ENCODE measurements at places on chromosomes 6 and 20. TPM values are rescaled to one million over a fixed set of nuclear protein-coding genes. Genes with fewer than 3 reads are reported as not detected.

The MOG gene
- total RNA-seq: not detected

- no peaks in the 10 kb centered on the region for H3K36me3 ChIP-seq
- peak overlapping the region; percentile 81 for H3K4me3 ChIP-seq
- H3K4me1 ChIP-seq: peaks cover 56% of the 10 kb centered on the region
- no peaks in the 10 kb centered on the region for H3K27me3 ChIP-seq
- no peak for DNase-seq
- H3K27ac ChIP-seq: peak overlapping the region; percentile 97
These were observed 198.3 kb downstream of the BCAS1 start for GRCh38 chr20:53872081-53872541.

The MYBL2 gene
- total RNA-seq: 139 TPM

The TOX2 gene
- 0.45 TPM for total RNA-seq

- H3K27me3 ChIP-seq: peaks cover 9% of the 10 kb centered on the region
- DNase-seq: no peak
These were observed 244.9 kb downstream of the THBS2 start for GRCh38 chr6:169008641-169009257.

GRCh38 chr6:27922949-27923348, 10.8 kb upstream of the OR2B2 start:
- H3K36me3 ChIP-seq: no peaks in the 10 kb centered on the region
- no peaks in the 10 kb centered on the region for H3K4me1 ChIP-seq
- H3K27me3 ChIP-seq: peaks cover 46% of the 10 kb centered on the region
- H3K4me3 ChIP-seq: no peak overlapping the region
- H3K27ac ChIP-seq: no peak overlapping the region
- no peak for DNase-seq

Measured in activated naive CD8-positive, alpha-beta T cell treated with anti-CD3 and anti-CD28 coated beads for 36 hours (primary cell).